Ammon's horn (tissue), 1 donor: ENCODE measurements at places on chromosomes 2 and 18.

GRCh38 chr2:207624185-207625013, 795 bp downstream of the METTL21A start:
- peak; percentile 69 for DNase-seq

GRCh38 chr2:161961061-161961460, 113.0 kb downstream of the DPP4 start:
- no peak for DNase-seq

GRCh38 chr2:52968043-52968442, 799.6 kb upstream of the CHAC2 start:
- DNase-seq: no peak

DNA sequence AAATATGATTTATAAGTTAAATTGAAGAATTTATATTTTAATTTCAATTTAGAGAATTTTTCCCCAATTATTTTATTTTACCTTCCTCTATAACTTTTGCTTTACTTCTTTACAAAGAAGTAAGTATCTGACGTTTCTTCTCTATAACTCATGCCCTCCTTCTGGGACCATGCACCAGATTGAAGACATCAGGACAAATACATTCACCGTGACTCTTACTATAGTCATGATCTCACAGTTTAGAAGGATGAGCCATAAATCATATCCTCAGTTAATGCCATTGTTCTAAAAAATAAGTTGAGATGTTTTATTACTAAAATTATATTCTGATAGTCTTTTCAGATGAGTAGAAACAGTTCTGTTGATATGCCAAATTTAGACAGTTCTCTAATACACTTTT, 279.3 kb downstream of the TMX3 start:
- no peak for DNase-seq

DNA sequence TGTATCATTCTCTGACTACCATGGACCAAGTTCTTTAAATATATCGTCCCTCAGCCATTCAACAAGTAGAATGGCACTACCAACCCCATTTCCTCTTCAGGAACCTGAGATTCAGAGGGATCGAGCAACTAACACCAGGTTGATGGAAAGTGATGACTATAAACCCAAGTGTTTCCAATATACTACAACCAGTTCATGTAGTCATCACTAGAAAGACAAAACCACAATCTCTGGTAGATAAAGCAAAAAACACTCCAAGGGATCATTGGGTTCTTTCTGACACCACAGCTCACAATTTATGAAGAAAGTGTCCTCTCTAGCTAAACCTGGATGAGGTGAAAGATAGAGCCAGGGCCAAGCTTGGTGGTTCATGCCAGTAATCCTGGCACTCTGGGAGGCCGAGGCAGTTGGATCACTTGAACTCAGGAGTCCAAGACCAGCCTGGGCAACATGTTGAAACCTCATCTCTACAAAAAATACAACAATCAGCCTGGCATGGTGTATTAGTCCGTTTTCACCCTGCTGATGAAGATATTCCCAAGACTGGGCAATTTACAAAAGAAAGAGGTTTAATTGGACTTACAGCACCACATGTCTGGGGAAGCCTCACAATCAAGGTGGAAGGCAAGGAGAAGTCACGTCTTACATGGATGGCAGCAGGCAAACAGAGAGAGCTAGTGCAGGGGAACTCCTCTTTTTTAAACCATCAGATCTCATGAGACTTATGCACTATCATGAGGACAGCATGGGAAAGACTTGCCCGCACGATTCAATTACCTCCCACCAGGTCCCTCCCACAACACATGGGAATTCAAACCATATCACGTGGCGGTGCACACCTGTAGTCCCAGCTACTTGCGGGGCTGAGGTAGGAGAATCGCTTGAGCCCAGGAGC, 2.2 kb downstream of the CD226 start:
- no peak for DNase-seq

GRCh38 chr2:30714811-30715709, 92.2 kb downstream of the CAPN13 start:
- DNase-seq: no peak

DNA sequence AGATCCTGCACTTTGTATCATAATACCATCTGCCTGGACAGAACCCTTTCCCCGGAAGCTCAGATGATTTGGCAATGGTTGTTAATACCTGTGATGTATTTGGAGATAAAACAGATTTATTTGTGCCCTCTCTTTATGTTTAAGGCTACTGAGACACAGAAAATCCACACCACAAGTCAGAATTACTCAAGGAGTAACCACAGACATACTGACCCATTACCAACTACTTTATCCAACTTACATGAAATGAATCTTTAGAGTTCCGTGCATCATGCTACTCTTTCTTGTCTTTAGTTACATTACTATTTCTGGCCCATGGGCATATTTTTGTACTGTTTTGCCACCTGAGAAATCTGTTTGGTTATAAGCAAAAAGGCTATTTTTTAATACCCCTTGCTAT, 384.0 kb downstream of the STK39 start:
- DNase-seq: no peak

DNA sequence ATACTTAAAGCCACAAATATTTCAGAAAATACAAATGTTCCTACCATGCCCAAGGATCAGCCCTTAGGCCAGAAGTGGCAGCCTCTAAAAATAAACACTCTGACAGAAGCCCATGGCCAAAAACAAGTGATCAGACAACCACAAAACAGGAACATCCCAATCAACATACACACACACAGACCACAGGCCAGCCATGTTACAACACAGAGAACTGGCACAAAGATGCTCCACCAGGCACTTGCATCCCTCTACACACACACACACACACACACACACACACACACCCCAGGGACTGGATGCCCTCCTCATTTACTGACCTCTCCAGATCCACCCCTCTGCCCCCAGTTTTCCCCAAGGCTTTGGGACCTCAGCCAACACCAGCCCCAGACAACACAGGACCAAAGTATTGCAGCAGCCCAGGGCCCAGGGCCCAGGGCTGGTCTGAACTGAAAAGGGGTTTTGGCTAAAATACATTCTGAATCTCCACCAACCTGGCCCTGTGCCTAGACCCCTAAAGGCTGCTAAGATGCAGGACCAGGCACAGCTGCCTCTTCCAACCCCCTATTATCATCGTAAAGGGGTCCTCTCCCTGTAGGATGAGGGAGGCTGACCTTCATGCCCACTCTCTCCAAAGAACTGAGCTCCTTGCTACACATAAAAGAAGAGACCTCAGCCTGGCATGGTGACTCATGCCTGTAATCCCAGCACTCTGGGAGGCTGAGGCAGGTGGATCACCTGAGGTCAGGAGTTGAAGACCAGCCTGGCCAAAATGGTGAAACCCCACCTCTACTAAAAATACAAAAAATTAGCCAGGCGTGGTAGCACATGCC, 151.4 kb downstream of the TNS1 start:
- DNase-seq: peak; percentile 67

GRCh38 chr18:1806884-1807615, 764.3 kb downstream of the METTL4 start:
- DNase-seq: no peak

DNA sequence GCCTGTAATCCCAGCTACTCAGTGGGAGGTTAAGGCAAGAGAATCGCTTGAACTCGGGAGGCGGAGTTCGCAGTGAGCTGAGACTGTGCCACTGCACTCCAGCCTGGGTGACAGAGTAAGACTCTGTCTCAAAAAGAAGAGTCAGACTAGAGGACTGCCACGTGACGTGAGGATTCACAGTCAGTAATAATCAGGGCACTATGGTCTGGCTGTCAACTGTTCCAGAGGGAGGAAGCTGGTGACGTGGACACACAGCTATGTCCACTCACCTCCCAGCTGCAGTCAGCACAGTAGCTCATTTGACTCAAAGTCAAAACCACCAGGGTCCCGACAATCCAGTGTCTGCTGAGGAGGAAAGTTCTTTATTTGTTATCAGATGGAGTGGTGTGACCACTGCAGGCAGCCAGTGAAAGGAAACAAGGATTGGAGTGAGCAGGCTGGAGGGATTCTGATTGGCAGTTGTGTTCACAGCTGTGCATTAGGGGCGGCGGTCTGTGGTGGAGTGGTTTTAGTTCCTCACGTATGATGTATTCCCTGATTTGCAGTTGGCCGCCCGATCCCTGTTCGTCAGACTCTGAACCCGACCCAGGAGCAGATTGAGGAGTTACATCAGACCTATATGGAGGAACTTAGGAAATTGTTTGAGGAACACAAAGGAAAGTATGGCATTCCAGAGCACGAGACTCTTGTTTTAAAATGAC, 37.9 kb downstream of the MOGAT1 start:
- DNase-seq: peak; percentile 87
